Activated naive CD4-positive, alpha-beta T cell treated with anti-CD3 and anti-CD28 coated beads for 36 hours (primary cell): ENCODE measurements at places on chromosomes 1 and 21.

- DNase-seq, result no peak
Measured at GRCh38 chr1:232456714-232457113, 173.2 kb downstream of the SIPA1L2 start.

DNA sequence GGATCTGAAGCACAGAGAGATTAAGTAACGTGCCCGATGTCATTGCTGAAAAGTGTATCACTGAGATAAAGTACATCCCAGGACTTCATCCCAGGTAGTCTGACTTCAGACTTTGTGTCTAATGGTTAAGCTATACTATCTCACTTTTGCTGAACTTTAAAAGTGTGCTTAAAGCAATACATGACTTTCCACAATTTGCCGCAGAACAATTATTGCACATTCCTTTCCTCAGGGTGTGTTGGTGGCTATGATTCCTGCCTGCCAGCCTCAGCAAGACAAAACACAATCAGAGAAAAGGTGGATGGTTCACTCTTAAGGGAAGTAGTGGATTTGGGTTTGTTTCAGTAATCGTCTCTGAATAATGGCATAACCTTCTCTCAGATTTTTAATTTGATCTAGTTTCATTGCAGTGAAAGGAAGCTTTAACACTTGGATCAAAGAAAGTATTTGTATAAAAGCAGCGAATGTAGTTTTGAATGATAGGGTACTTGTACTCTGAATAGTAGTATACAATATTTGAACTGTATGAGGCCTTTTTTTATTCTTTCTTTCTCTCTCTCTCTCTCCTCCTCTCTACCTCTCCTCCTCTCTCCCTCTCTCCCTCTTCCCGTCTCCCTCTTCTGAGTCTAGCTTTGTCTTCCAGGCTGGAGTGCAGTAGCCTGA lies 47.0 kb downstream of the CNST start:
- no peak for DNase-seq

- no peak for DNase-seq
Measured at GRCh38 chr1:211343607-211344006, 17.0 kb downstream of the TRAF5 start.

DNA sequence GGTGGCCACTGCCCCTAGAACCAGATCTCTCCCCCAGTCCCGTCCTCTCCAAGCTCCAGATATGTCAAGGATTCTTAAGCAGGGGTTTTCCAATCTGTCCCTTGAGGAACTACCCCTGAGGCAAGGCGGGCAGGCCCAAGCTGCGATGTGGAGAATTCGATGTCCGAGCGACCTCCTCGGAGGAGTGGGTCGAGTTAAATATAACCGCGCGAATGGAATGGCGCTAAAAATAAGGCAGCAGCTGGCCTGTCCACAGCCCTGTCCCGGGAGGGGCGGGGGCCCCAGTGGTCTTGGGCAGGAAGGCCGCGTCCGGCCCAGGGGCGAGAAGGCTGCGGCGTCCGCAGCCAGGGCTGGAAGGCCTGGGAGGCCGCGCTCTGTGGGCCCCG lies 5.8 kb upstream of the FOXD3 start:
- no peak for DNase-seq

DNA sequence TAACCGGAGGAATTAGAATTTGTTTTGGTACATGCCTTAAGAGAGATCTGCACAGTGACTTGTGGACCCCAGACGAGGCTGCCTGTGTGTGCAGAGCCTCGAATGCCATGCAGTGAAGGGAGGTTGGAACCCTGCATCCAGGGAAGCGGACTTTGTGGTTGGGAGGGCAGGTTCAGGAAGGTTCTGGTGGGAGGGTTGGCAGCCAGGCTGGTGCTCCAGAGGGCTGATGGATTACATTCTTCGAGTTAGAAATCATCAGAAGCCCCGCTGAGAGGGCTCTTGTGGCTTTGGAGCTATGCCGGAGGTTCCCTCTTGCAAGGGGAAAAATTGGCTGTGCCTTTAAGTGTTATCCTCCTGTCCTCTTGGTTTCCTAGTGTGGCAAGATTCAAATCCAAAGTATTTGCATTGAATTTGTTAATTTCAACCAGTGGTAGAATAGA lies 21.1 kb downstream of the ROR1 start:
- DNase-seq, result no peak
